Stimulated activated naive CD4-positive, alpha-beta T cell treated with Interleukin-2 at 50 U/mL for 16 hours (primary cell): ENCODE measurements at places on chromosomes 5 and 9.

DNA sequence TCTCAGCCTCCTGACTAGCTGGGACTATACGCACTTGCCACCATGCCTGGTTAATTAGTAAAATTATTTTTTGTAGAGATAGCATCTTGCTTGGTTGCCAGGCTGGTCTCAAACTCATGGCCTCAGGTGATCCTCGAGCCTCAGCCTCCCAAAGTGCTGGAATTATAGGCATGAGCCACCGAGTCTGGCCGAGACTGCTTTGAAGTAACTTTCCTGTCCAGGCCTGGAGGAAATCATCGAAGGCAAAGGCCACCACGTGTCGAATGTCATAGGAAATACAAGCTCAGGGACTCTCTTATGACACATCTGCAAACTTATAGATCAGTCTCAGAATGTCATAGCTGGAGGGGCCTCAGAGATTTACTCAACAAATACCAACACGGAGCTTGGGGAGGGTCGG, 25.1 kb downstream of the RAPGEF1 start:
- DNase-seq: no peak

GRCh38 chr9:592225-592624, 249.3 kb upstream of the DMRT1 start:
- DNase-seq: no peak

DNA sequence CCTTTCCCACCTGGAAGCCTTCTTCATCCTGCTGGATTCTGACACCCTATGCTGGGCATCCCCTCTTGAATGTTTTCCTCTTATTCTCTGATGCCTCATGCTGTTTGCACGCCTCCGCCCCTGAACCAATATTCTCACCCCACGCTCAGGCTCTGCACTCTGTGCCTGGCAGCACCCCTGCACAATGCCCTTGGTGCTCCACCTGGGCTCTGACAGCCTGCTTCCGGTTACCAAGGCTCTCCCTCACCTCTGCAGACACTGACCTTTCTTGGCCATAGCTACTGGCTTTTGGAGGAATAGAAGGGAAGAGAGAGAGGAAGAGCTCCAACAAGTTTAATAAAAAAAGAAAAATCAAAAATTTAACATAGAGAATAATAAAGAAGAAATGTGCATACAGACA, 108.7 kb upstream of the SHB start:
- DNase-seq: no peak

GRCh38 chr5:98301547-98301946, 471.9 kb upstream of the RGMB start:
- DNase-seq: no peak

DNA sequence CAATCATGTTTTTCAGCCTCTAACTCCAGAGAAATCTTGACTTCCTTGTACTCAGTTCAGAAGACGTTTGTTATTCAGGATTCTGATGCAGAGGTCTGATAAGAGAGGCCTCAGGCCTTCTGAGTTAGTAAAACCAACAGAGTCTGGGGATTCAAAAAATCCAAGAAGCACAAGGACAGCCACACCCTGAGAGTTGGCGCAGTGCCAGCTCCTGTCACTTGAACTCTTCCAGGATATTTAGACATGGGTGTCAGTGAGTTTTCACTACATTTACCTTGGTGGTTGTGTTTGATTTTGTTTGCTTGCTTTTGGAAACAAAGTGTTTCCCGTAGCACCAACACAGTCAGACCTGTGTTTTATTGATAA, 41.6 kb upstream of the PDE8B start:
- no peak for DNase-seq

GRCh38 chr5:6606884-6607558, 25.8 kb downstream of the NSUN2 start:
- no peak for DNase-seq

DNA sequence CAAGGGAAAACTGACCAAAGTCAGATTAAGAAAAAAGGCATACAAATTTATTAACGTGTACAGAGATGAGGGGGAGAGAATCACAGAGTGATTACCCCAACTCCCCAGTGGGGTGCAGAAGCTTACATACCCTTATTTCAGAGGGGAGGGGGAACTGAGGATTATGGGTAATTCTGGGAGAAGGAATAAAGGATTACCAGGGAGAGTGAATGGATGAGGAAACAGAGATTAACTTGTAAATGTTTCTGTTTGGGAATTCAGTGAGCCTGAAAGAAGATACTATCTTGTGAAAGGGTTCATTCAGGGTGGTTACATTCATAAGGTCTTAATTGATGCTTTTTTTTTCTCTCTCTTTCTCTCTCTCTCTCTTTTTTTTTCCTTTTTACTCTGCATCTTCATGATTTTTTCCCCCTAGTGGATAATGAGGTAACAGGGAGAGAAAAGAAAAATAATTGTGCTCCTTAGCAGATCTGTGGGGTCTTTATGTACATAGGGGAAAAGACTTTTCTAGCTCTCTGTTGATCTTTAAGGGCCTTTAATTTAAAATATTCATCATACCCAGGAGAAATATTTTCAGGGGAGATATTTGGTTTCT, 49.4 kb downstream of the TARS1 start:
- no peak for DNase-seq

GRCh38 chr9:137836831-137837241, 40.7 kb upstream of the CACNA1B start:
- no peak for DNase-seq

GRCh38 chr9:19171271-19171670, 44.0 kb upstream of the PLIN2 start:
- DNase-seq: no peak

GRCh38 chr9:31334837-31335528, 1049.5 kb upstream of the ACO1 start:
- no peak for DNase-seq

- DNase-seq: no peak
These were observed 46.2 kb upstream of the IQGAP2 start for GRCh38 chr5:76356887-76357286.

- DNase-seq: no peak
These were observed 60.1 kb upstream of the BASP1 start for GRCh38 chr5:17157294-17157693.

GRCh38 chr9:113988385-113989016, 89.6 kb downstream of the AMBP start:
- no peak for DNase-seq

DNA sequence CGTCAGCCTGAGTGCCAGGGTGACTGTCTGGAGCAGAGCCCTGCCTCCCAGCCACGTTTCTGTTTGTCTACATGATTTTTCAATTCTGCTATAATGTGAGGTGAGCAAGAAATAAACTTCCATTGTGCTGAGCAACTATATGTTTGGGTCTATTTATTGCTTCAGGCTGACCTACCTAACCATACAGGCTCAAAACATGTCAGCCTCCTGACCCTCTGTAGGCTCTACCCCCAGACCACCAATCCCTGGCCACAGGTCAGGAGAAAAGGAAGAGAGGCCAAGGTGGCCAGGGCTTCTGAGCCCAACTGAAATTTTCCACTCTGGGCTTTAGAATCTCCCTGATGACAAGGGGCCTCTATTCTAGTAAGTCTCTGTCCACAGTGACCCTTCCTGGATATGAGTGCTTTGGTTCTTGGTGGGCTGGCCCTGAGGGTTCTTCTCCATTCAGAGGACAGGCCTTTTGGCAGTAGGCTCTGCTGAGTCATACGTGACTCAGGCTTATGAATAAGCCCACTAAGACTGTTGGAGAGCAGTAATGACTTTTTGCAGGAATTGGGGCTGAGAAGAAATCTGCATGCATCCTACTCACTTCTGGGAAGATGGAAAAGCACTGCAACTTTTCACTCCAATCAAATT, 117.2 kb upstream of the TBCA start:
- DNase-seq: no peak

DNA sequence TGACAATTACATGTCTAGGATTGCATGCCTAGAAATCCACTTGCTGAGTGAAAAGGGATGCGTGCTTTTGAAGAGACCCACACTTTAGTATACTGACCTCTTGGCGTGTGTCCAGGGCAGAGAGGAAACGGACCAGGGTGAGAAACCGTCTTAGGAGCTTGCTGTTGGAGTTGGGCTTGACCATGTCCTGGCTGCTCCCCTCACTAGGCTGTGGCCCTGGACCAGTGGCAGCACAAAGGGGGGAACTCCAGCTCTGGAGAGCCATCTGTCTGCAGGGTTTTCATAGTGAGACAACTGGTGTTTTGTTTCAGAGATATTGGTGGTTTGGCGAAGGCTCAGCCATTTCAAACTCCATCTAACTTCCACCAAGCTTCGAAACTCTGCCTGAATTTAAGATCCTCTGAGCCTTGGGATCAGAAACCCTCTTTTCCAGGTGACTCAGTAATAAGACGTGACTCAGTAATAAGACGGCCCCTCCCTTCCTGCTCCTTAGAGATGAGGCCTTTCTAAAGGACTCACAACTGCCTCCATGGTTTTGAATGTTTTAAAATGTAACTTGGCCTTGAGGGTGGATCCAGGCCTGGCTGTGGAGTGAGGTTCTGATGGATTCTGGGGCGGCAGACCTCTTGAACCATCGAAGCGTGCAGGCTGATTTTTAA, 165.8 kb downstream of the MELK start:
- DNase-seq: no peak

- DNase-seq: no peak
These were observed 214.4 kb downstream of the SEMA6A start for GRCh38 chr5:116360008-116360853.

- no peak for DNase-seq
These were observed 5.7 kb downstream of the RCL1 start for GRCh38 chr9:4798281-4799032.

GRCh38 chr5:56490971-56491468, 257.9 kb upstream of the ANKRD55 start:
- peak; percentile 9 for DNase-seq

- DNase-seq: no peak
These were observed 17.9 kb downstream of the DUSP1 start for GRCh38 chr5:172753101-172753500.

- no peak for DNase-seq
These were observed 9.5 kb upstream of the NKD2 start for GRCh38 chr5:999032-999501.

GRCh38 chr5:174236070-174236469, 190.6 kb downstream of the NSG2 start:
- DNase-seq: no peak

DNA sequence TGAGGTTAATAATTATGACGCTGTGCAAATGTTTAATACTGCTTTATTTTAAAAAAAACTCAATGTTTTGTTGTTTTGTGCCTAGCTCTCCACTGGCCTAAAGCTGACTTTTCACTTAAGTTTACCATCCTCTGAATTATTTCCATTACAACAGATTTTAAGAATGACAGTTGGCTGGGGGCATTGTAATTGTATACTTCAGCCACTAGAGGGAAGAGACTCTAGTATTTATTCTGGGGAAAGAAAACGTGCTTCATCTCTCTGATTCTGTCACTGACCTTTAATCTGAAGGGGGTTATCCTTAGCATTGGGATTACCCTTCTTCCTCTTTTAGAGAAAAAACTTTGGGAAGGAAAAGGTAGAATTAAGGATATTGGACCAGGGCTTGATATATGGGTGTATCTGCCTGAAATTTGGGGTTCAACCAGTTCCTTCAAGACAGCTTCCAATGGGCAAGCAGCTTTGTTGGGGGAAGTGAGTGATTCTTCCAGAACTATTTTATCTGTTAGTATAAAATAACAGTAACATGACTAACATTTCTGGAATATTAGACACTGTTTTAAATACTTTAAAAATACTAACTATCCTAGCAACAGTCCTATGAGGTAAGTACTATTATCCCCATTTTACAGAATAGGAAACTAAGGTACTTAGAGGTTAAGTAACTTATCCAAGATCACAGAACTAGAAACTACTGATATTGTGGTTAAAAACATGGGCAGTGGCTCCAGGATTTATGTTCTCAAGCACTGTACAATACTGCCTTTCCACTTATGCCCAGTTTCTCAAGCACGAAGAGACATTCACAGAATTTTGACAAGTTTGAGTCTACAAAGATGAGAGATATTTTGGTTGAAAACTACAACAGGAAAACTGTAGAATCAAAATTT, 208.4 kb downstream of the CD180 start:
- DNase-seq: no peak

GRCh38 chr5:52580921-52581320, 206.8 kb upstream of the ITGA1 start:
- DNase-seq: no peak

- DNase-seq: no peak
These were observed 188.2 kb downstream of the DMRT2 start for GRCh38 chr9:1238407-1238806.

DNA sequence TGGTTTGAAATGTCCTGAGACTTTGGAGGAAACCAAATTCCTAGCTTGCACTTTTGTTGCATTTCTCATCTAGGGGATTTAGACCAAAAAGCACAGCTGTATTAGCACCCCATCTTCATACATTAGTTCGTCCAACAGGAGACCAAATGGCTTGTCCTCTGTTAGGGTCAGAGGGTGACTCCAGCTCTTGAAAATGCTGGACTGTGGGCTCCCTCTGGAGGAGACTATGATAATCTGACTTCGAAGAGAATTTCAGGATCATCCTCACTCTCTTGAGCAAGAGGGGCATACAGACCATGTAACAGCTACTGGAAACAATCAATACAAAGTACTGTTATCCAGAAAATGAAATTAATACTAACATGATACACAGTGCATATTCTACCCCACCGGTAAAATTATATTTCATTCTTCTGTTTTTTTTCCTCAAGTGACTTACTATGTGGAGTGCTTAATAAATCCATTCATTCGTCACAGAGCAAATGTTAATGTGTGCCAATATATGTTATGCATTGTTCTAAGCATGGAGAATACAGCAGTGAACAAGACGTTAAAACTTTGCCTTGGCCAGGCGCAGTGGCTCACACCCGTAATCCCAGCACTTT, 63.7 kb upstream of the PPP2CA start:
- peak; percentile 14 for DNase-seq

DNA sequence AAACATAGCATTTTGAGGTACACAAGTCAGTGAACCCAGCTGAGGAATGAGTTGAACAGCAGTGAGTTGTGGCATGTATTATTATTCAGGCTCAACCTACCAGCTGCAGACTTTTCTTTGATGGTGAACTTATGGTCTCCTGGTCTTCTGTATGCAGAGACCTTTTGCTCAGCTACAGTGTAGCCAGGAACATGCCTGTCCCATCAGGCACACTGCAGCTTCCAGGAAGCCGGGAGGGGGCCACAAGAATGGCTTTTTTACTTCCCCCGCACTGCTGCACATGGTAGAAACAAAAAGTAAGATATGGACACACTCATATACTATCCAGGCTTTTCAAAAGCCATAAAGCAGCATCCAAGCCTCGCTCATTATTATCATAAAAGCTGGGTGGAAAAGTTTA, 65.3 kb upstream of the PLPP1 start:
- DNase-seq: no peak

DNA sequence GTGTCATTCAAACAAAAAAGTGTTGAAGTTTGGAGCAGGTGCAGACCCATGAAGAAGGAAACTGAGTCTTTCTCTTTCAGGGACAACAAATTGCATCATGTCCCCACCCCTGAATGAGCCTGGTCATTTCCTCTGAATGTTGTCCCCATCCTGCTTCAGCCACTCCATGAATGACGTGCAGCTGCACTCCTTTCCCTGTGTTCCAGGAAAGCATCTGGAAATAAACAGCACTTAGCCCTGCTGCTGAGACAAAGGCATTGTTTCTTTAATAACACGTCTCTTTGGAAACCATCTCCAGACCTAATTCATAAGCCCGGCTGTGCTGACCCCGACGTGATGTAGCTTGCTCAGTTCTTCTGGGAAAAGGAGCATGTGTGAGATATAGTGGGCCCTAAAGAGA, 682.3 kb downstream of the BRINP1 start:
- DNase-seq: no peak
